ENCODE measurements at places on chromosomes 1 and 21. TPM values are rescaled to one million over a fixed set of nuclear protein-coding genes. Genes with fewer than 3 reads are reported as not detected.
A peak's percentile ranks its signal among the peaks of the same experiment; 100 is the strongest.

Gene LRRC7
- total RNA-seq = 0.38 TPM

Gene THEMIS2
- total RNA-seq = 42.9 TPM

Gene SMIM1
- total RNA-seq = 5.3 TPM

Gene ERO1B
- 10.0 TPM for total RNA-seq

Gene SLAMF6
- total RNA-seq = not detected

Gene PLPPR4
- 0.96 TPM for total RNA-seq

Gene FAM177B
- total RNA-seq = 0.61 TPM

Gene AIM2
- total RNA-seq = 0.27 TPM

GRCh38 chr21:45537746-45538291 lies 4.4 kb downstream of the SLC19A1 start:
- DNase-seq = peak; percentile 39
- no peaks in the 10 kb centered on the region for H3K27me3 ChIP-seq
- H3K27ac ChIP-seq = no peak overlapping the region
- no peak overlapping the region for H3K4me3 ChIP-seq
- no peaks in the 10 kb centered on the region for H3K36me3 ChIP-seq

- H3K36me3 ChIP-seq = no peaks in the 10 kb centered on the region
- H3K4me3 ChIP-seq = no peak overlapping the region
- no peak for DNase-seq
- H3K27me3 ChIP-seq = no peaks in the 10 kb centered on the region
These were observed 2.6 kb downstream of the CHD1L start for GRCh38 chr1:147245129-147245528.

- no peaks in the 10 kb centered on the region for H3K4me1 ChIP-seq
- no peak overlapping the region for H3K27ac ChIP-seq
- DNase-seq = no peak
- no peaks in the 10 kb centered on the region for H3K36me3 ChIP-seq
- no peak overlapping the region for H3K4me3 ChIP-seq
These were observed 41.7 kb downstream of the WDR4 start for GRCh38 chr21:42837421-42838211.

- no peaks in the 10 kb centered on the region for H3K27me3 ChIP-seq
- H3K4me3 ChIP-seq = no peak overlapping the region
- DNase-seq = no peak
- H3K36me3 ChIP-seq = no peaks in the 10 kb centered on the region
- H3K4me1 ChIP-seq = no peaks in the 10 kb centered on the region
These were observed 31.7 kb upstream of the DMRTA2 start for GRCh38 chr1:50454911-50455310.

GRCh38 chr1:173175514-173176145 lies 31.5 kb downstream of the TNFSF4 start:
- H3K27me3 ChIP-seq = no peaks in the 10 kb centered on the region
- no peaks in the 10 kb centered on the region for H3K36me3 ChIP-seq
- H3K27ac ChIP-seq = no peak overlapping the region
- H3K4me3 ChIP-seq = no peak overlapping the region
- no peak for DNase-seq

- no peaks in the 10 kb centered on the region for H3K36me3 ChIP-seq
- H3K4me3 ChIP-seq = no peak overlapping the region
- H3K27me3 ChIP-seq = no peaks in the 10 kb centered on the region
- H3K27ac ChIP-seq = no peak overlapping the region
- peaks cover 27% of the 10 kb centered on the region for H3K4me1 ChIP-seq
These were observed 3.8 kb downstream of the DR1 start for GRCh38 chr1:93349231-93350135.

- H3K27me3 ChIP-seq = no peaks in the 10 kb centered on the region
- no peak overlapping the region for H3K4me3 ChIP-seq
- H3K36me3 ChIP-seq = no peaks in the 10 kb centered on the region
- no peak for DNase-seq
- no peaks in the 10 kb centered on the region for H3K4me1 ChIP-seq
These were observed 58.0 kb downstream of the CLIC4 start for GRCh38 chr1:24803220-24803619.

- H3K27me3 ChIP-seq = no peaks in the 10 kb centered on the region
- no peaks in the 10 kb centered on the region for H3K36me3 ChIP-seq
- no peak overlapping the region for H3K27ac ChIP-seq
- no peak for DNase-seq
- no peak overlapping the region for H3K4me3 ChIP-seq
- peaks cover 12% of the 10 kb centered on the region for H3K4me1 ChIP-seq
These were observed 211.8 kb upstream of the FGGY start for GRCh38 chr1:59085101-59085500.

GRCh38 chr1:192133350-192133926 lies 24.8 kb upstream of the RGS18 start:
- H3K36me3 ChIP-seq = no peaks in the 10 kb centered on the region
- no peaks in the 10 kb centered on the region for H3K27me3 ChIP-seq
- no peaks in the 10 kb centered on the region for H3K4me1 ChIP-seq
- H3K4me3 ChIP-seq = no peak overlapping the region
- DNase-seq = no peak

- DNase-seq = no peak
- no peaks in the 10 kb centered on the region for H3K36me3 ChIP-seq
- H3K4me1 ChIP-seq = no peaks in the 10 kb centered on the region
- no peaks in the 10 kb centered on the region for H3K27me3 ChIP-seq
These were observed 156.2 kb upstream of the C8B start for GRCh38 chr1:57122031-57122430.

GRCh38 chr1:111882986-111883560 lies 106.4 kb downstream of the KCND3 start:
- no peak overlapping the region for H3K27ac ChIP-seq
- H3K27me3 ChIP-seq = no peaks in the 10 kb centered on the region
- no peaks in the 10 kb centered on the region for H3K36me3 ChIP-seq
- DNase-seq = no peak
- no peaks in the 10 kb centered on the region for H3K4me1 ChIP-seq

DNA sequence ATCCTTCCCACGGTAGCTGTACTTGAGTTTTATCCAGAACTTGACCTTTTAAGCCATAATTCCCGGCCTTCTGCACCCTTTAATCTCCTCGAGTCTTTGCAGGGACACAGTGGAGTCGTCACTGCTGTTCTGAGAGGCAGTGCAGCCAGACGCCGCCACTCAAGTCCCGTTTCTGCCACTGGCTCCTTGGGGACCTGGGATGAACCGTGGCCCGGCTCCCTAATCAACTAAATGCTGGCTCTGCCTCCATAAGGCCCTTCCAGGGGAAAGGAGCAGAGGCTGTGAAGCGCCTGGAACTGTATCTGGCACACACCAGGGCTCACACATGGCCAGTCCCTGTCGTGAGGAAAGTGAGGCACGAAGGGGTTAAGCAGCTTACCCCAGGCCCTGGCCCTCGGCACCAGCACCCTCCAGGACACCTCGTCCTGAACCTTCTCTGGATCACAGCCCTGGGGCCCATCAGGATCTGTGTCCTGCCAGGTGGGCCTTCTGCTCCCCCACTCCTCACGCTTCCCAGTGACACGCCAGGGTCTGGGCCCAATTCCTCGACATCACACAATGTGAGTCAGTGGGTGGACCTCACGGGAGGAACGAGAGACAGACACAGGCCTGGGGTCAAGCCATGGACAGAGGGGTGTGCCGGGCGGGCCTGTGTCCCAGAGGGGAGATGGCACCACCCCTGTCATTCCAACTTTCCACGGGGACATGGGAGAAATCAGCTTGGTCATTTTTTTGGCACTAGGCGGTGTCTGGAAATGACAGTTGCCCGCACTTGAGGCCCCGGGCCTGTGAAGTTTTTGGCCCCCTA lies 23.5 kb upstream of the C1orf174 start:
- no peak overlapping the region for H3K4me3 ChIP-seq
- no peak overlapping the region for H3K27ac ChIP-seq
- H3K27me3 ChIP-seq = no peaks in the 10 kb centered on the region
- no peaks in the 10 kb centered on the region for H3K36me3 ChIP-seq
- H3K4me1 ChIP-seq = no peaks in the 10 kb centered on the region

- H3K4me1 ChIP-seq = no peaks in the 10 kb centered on the region
- no peaks in the 10 kb centered on the region for H3K27me3 ChIP-seq
- no peak overlapping the region for H3K4me3 ChIP-seq
- DNase-seq = no peak
These were observed 29.2 kb downstream of the IPP start for GRCh38 chr1:45721207-45721606.

GRCh38 chr1:24666794-24667193 lies 23.7 kb downstream of the SRRM1 start:
- H3K27ac ChIP-seq = no peak overlapping the region
- H3K36me3 ChIP-seq = no peaks in the 10 kb centered on the region
- DNase-seq = no peak
- H3K27me3 ChIP-seq = no peaks in the 10 kb centered on the region

- DNase-seq = no peak
- no peaks in the 10 kb centered on the region for H3K36me3 ChIP-seq
- no peak overlapping the region for H3K4me3 ChIP-seq
- H3K27me3 ChIP-seq = no peaks in the 10 kb centered on the region
- H3K27ac ChIP-seq = no peak overlapping the region
- H3K4me1 ChIP-seq = no peaks in the 10 kb centered on the region
These were observed 650.4 kb downstream of the LMO4 start for GRCh38 chr1:87979079-87979478.

- no peak for DNase-seq
- H3K27ac ChIP-seq = no peak overlapping the region
- H3K27me3 ChIP-seq = no peaks in the 10 kb centered on the region
- no peak overlapping the region for H3K4me3 ChIP-seq
- peaks cover 8% of the 10 kb centered on the region for H3K4me1 ChIP-seq
- H3K36me3 ChIP-seq = no peaks in the 10 kb centered on the region
These were observed 78.1 kb downstream of the SIK1 start for GRCh38 chr21:43348801-43349261.

- no peak overlapping the region for H3K4me3 ChIP-seq
- no peak for DNase-seq
- no peaks in the 10 kb centered on the region for H3K4me1 ChIP-seq
These were observed 145.2 kb downstream of the NTMT2 start for GRCh38 chr1:170290991-170291390.

GRCh38 chr1:205484985-205485967 lies 19.2 kb upstream of the CDK18 start:
- no peak overlapping the region for H3K27ac ChIP-seq
- H3K36me3 ChIP-seq = no peaks in the 10 kb centered on the region
- H3K27me3 ChIP-seq = no peaks in the 10 kb centered on the region
- H3K4me1 ChIP-seq = no peaks in the 10 kb centered on the region
- H3K4me3 ChIP-seq = no peak overlapping the region

DNA sequence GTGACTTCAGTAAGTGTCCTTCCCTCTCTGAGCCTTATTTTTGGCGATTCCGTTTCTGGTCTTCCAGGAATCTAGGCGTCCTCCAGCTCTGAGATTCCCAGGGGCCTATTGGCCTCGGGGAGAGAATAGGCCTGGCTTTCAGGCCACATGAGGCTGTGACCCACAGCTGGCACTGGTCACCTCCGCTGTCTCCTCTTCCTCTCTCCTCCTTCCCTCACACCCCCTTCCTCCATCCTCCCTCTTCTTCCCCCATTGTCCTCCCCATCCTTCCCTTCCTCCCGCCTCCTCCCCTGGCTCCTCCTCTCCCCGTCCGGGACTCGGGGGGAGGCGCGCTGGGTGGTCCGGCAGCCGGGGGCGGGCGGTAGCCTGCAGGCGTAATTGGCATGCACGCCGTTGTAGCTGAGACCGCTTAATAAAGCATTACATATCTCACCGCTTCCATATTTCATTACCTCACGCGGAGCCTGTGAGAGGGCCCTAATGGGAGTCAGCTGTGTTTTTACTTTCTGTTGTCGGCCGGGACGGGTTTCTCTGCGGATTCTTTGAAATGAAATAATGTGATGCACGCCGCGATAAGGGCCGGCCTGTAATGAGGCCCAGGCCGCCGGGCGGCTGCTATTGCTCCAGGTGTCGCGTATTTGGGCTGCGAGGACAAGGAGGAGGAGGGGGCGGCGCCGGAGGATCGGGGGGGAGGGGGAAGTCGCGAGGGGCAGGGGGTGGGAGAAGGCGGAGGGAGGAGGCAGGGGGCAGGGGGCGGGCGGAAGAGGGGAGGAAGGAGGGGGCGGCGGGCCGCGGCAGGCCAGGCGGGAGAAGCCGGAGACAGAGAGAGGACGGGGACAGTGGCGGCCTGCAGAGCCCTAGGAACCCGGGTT lies 95.3 kb downstream of the FOXD2 start:
- H3K27ac ChIP-seq = peak overlapping the region; percentile 61
- no peaks in the 10 kb centered on the region for H3K36me3 ChIP-seq
- H3K4me1 ChIP-seq = peaks cover 6% of the 10 kb centered on the region
- DNase-seq = peak; percentile 38
- H3K4me3 ChIP-seq = no peak overlapping the region

- peaks cover 75% of the 10 kb centered on the region for H3K4me1 ChIP-seq
- H3K36me3 ChIP-seq = peaks cover 10% of the 10 kb centered on the region
- DNase-seq = no peak
- no peaks in the 10 kb centered on the region for H3K27me3 ChIP-seq
- H3K27ac ChIP-seq = no peak overlapping the region
These were observed 110.1 kb downstream of the VPS13D start for GRCh38 chr1:12339811-12340543.

DNA sequence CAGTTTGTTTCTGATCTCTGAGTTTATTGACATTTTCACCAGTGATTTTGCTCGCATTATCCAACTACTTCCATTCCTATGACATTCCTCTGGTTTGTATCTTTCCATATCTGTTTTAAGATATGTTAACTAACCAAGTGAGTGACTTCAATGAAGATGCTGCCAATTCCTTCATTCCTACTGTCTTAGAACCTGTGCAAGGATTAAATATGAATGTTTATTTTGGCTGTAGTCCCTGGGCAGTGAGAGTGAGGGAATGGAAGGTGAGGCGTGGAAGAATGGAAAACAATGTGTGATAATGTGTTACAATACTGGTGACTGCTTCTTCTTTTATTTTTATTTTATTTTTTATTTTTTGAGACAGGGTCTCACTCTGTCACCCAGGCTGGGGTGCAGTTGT lies 183.0 kb downstream of the SDCCAG8 start:
- DNase-seq = no peak
- H3K36me3 ChIP-seq = no peaks in the 10 kb centered on the region
- no peaks in the 10 kb centered on the region for H3K27me3 ChIP-seq
- H3K4me1 ChIP-seq = no peaks in the 10 kb centered on the region
- no peak overlapping the region for H3K4me3 ChIP-seq
- no peak overlapping the region for H3K27ac ChIP-seq

- H3K27me3 ChIP-seq = no peaks in the 10 kb centered on the region
- no peak for DNase-seq
- peaks cover 2% of the 10 kb centered on the region for H3K4me1 ChIP-seq
- H3K27ac ChIP-seq = no peak overlapping the region
- no peak overlapping the region for H3K4me3 ChIP-seq
- H3K36me3 ChIP-seq = peaks cover 60% of the 10 kb centered on the region
These were observed 6.0 kb downstream of the DMAP1 start for GRCh38 chr1:44219301-44219626.

- H3K36me3 ChIP-seq = no peaks in the 10 kb centered on the region
- no peak overlapping the region for H3K4me3 ChIP-seq
- H3K4me1 ChIP-seq = no peaks in the 10 kb centered on the region
- peak; percentile 26 for DNase-seq
- H3K27ac ChIP-seq = no peak overlapping the region
These were observed 102.4 kb upstream of the SERBP1 start for GRCh38 chr1:67532452-67533216.

DNA sequence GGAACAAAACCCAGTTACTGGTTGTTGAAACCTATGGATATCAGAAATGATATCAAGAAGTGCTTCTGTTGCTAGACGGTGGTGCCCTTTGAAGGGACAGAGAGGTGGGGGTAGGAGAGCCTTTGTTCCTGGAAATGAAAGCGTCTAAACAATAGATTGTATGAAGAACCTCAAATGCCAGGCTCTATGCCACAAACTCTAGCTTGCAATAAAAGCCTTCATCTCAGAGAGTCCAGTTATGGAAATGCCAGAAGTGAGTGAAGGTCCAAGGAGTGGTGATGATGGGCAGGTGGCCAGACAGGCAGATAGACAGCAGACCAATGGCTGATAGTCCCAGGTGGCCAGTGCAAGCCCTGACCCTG lies 414.1 kb upstream of the PROX1 start:
- DNase-seq = no peak
- no peaks in the 10 kb centered on the region for H3K4me1 ChIP-seq

GRCh38 chr1:62245201-62245600 lies 50.6 kb downstream of the L1TD1 start:
- H3K4me3 ChIP-seq = no peak overlapping the region
- H3K36me3 ChIP-seq = no peaks in the 10 kb centered on the region
- H3K4me1 ChIP-seq = peaks cover 6% of the 10 kb centered on the region
- no peaks in the 10 kb centered on the region for H3K27me3 ChIP-seq
- no peak overlapping the region for H3K27ac ChIP-seq
